Smooth muscle cell of the umbilical artery (primary cell): ENCODE measurements at places on chromosomes 3 and 15. TPM values are rescaled to one million over a fixed set of nuclear protein-coding genes. Genes with fewer than 3 reads are reported as not detected.

Gene SLC15A2
- 0.59 and 2.3 TPM in 2 replicates for total RNA-seq

Gene BBS4
- total RNA-seq, result 20.8 and 21.5 TPM in 2 replicates

Gene TRH
- total RNA-seq, result not detected in 2 replicates

Gene PAK2
- total RNA-seq, result 48.4 and 113 TPM in 2 replicates

Gene PARP15
- under 0.01 and 0.18 TPM in 2 replicates for total RNA-seq

Gene FSIP1
- total RNA-seq, result 0.65 and 0.89 TPM in 2 replicates

Gene RARB
- 50.8 and 51.6 TPM in 2 replicates for total RNA-seq

Gene TNFAIP8L3
- 1.2 and 6.6 TPM in 2 replicates for total RNA-seq

Gene GOLGA6A
- not detected in 2 replicates for total RNA-seq

Gene SERPINI2
- total RNA-seq, result not detected in 2 replicates

Gene DPPA2
- not detected in 2 replicates for total RNA-seq

Gene KLHL40
- not detected in 2 replicates for total RNA-seq

Gene MOBP
- not detected in 2 replicates for total RNA-seq

Gene RPP25
- 3.5 and 3.6 TPM in 2 replicates for total RNA-seq

Gene DUOXA1
- not detected in 2 replicates for total RNA-seq
